ENCODE measurements at places on chromosomes 2 and 18.

DNA sequence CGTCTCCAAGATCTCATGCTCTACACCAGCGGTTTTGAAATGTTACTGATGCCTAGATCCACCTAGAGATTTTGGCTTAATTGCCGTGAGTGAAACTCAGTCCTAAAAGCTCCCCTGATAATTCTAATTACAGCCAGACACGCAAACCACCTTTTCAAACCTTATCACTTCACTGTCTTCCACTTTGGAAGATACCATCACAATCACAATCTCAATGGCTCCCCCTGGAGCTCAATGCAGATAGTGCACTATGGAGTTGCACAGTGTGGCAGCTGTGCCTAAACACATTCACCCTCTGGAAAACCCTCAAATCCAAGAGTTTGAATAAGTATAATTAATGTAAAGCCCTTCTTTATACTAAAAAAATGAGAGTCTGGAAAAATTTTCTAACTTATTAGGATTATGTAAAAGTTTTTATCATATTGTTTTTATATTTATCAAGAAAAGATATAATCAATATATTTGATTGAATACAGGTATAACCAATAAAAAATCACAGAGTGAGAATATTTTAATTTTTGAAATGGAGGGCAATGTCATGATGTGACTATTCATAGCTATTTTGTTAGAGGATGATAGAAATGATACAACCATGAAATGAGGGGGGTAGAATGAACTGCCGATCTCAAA, 102.9 kb upstream of the SLC8A1 start:
- H3K4me1 ChIP-seq = peaks cover 51% of the 10 kb centered on the region
- no peaks in the 10 kb centered on the region for H3K27me3 ChIP-seq
- H3K36me3 ChIP-seq = no peaks in the 10 kb centered on the region
- DNase-seq = peak; percentile 40

- no peak for DNase-seq
- H3K4me1 ChIP-seq = peaks cover 13% of the 10 kb centered on the region
- no peaks in the 10 kb centered on the region for H3K27me3 ChIP-seq
- no peak overlapping the region for H3K27ac ChIP-seq
Observed at GRCh38 chr2:151842830-151843690, 14.8 kb upstream of the ARL5A start.

- no peak overlapping the region for H3K4me3 ChIP-seq
- no peaks in the 10 kb centered on the region for H3K36me3 ChIP-seq
- no peak overlapping the region for H3K27ac ChIP-seq
Observed at GRCh38 chr2:20425371-20425881, 21.4 kb upstream of the RHOB start.

- H3K27me3 ChIP-seq = peaks cover 2% of the 10 kb centered on the region
- no peak overlapping the region for H3K27ac ChIP-seq
- H3K36me3 ChIP-seq = peaks cover 4% of the 10 kb centered on the region
- H3K4me1 ChIP-seq = peaks cover 8% of the 10 kb centered on the region
- H3K4me3 ChIP-seq = no peak overlapping the region
- DNase-seq = no peak
Observed at GRCh38 chr18:76981396-76981968, 151.1 kb downstream of the MBP start.

DNA sequence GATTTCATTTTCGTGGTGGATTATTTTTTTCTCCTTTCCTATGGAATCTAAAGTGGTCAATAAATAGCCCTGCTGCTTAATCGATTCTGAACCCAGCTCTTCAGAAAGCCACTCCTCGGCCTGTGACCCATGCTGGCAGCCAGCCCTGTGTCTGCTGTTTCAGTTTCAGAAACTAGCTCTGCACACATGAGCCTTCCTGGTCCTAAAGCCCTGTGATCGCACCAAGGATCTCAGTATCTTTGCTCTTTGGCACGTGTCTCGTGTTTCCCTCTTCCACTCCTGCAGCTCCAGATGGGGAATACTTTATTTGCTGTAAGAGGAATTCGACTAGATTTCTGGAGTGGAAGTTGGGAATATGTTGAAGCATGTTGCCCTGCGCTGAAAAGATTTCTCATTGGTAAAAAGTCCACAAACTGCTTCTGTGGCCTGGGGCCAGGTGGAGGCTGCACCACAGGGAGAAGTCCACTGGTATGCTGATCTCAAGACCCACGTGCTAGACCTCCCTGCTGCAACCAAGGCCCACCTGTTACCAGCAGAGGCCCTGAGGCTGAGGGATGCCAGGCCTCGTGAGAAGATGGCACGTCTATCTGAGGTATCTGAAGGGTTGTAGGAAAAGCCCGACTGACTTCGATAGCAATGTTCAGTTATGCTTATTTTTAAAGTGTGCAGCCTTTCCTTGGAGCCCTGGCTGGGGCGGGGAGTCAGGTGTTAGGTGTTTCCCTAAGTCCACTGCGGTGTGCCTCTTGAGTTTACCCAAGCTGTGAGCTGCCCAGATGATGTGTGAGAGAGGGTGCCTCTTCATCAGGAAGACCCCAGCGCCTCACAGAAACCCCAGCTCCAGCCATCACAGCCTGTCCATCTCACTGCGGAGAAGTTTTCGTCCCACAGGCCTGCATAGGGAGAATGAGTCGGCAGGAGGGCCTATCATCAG, 33.6 kb upstream of the CELF4 start:
- H3K4me1 ChIP-seq = no peaks in the 10 kb centered on the region
- no peak overlapping the region for H3K4me3 ChIP-seq
- no peaks in the 10 kb centered on the region for H3K36me3 ChIP-seq
- no peak overlapping the region for H3K27ac ChIP-seq

GRCh38 chr18:5463390-5463789, 80.4 kb downstream of the EPB41L3 start:
- H3K27me3 ChIP-seq = no peaks in the 10 kb centered on the region
- H3K27ac ChIP-seq = peak overlapping the region; percentile 51
- H3K36me3 ChIP-seq = no peaks in the 10 kb centered on the region
- no peak for DNase-seq
- H3K4me1 ChIP-seq = peaks cover 46% of the 10 kb centered on the region

DNA sequence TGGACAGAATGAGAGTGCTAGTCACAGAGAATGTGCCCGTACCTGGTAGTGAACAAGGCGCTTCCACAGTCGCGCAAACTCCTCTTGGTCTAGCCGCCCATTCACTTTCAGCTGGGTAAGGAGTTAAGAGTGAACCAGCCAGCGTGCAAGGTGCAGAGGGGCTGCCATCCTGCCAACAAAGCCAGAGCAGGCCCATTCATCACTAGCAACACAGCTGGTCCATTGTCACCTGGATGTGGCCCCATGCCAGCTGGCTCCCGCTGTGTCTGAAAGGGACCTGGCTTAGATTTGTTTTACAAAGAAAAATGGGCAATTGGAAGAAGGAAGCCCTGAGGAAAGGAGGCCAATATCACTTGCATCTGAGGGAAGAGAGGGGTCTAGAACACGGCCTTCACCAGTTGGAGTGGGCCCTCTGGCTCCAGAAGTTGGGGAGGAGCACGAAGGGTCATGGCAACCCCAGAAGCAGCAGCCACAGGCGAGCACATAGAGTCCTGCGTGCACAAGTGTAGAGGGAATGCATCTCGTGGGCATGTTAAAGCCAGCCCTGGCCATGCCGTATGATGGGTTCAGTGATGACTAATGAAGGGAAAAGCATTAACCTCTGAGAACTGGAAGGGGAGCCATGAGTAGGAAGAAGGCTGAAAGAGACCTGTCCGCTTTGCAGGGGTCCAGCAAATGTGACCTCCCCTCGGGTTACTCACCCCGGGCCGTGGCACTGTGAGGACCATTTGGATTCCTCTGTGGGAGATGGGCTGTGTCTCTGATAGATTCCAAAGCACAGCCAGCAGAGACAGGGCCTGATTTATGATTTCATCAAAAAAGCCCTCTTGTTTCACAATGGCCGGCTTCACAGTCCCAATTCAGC, 70.6 kb downstream of the CAPN13 start:
- H3K4me1 ChIP-seq = no peaks in the 10 kb centered on the region
- H3K27ac ChIP-seq = no peak overlapping the region
- H3K36me3 ChIP-seq = no peaks in the 10 kb centered on the region
- H3K4me3 ChIP-seq = no peak overlapping the region

DNA sequence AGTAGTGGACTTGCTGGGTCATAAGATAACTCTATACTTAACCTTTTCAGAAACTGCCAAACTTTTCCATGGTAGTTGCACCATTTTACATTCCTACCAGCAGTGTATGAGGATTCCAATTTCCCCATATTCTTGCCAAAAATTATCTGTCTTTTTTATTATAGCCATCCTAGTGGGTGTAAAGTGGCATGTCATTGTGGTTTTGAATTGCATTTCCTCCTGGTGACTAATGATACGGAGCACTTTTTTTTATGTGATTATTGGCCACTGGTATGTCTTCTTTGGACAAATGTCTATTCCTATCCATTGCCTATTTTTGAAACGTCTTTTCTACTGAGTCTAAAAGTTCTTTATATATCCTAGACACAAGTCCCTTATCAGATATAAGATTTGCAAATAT, 44.3 kb downstream of the CACNB4 start:
- H3K4me1 ChIP-seq = peaks cover 3% of the 10 kb centered on the region
- no peak overlapping the region for H3K27ac ChIP-seq
- peaks cover 3% of the 10 kb centered on the region for H3K27me3 ChIP-seq
- no peak for DNase-seq

GRCh38 chr2:71800851-71801250, 346.8 kb downstream of the CYP26B1 start:
- H3K27ac ChIP-seq = peak overlapping the region; percentile 23
- H3K4me3 ChIP-seq = no peak overlapping the region
- H3K36me3 ChIP-seq = no peaks in the 10 kb centered on the region
- peaks cover 38% of the 10 kb centered on the region for H3K4me1 ChIP-seq
- H3K27me3 ChIP-seq = no peaks in the 10 kb centered on the region

DNA sequence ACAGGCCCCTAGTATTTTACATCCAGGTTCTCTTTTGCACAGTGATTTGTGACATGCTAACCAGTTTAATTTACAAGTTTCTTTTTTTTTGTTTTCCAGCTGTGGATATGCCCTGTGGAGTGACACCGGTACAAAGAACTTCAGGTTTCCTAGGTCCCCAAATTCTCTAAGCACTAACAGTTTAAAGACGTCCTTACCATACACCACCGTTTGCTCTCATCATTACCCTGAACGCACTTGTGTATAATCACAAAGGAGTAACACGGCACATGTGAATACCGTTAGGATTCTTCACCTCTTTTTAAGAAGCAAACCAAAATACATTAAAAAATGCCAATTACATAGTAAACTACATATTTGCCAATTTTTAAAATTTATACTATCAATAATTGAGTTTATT, 853 bp downstream of the LANCL1 start:
- no peaks in the 10 kb centered on the region for H3K27me3 ChIP-seq
- no peak for DNase-seq
- peaks cover 17% of the 10 kb centered on the region for H3K4me1 ChIP-seq
- peaks cover 21% of the 10 kb centered on the region for H3K36me3 ChIP-seq
- H3K4me3 ChIP-seq = peak overlapping the region; percentile 55

- no peak overlapping the region for H3K4me3 ChIP-seq
- H3K27me3 ChIP-seq = no peaks in the 10 kb centered on the region
- DNase-seq = no peak
- peaks cover 4% of the 10 kb centered on the region for H3K4me1 ChIP-seq
- H3K27ac ChIP-seq = no peak overlapping the region
Observed at GRCh38 chr2:141499123-141499522, 631.7 kb downstream of the LRP1B start.

- H3K27me3 ChIP-seq = no peaks in the 10 kb centered on the region
- no peak for DNase-seq
- no peak overlapping the region for H3K4me3 ChIP-seq
- H3K27ac ChIP-seq = no peak overlapping the region
- H3K4me1 ChIP-seq = peaks cover 6% of the 10 kb centered on the region
- H3K36me3 ChIP-seq = no peaks in the 10 kb centered on the region
Observed at GRCh38 chr18:69949538-69949936, 1.9 kb upstream of the CD226 start.

DNA sequence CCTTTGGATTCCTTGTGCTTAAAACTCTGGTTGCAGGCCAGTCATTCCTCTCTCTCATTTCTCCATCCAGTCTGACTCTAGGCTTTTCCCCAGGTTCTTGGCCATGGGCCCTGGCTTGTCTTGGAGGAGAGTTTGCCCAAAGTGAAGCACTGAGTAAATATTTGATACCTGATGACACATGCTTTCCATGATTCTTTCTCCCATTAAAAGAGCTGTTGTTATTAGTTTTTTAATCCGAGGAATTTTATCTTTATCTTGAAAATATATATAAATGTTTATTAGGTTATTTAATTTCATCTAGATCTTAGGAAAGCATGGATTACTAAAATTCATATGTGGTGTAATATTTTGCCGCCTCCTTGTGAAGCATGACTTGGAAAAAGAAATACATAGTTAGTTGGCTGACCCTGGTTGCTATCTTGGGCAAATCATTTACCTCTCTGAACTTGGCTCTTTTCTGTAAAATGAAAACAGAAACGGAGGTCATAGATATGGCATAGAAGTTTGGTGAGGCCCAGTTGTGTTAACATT, 650.1 kb downstream of the SLC4A3 start:
- no peaks in the 10 kb centered on the region for H3K36me3 ChIP-seq
- H3K4me3 ChIP-seq = no peak overlapping the region
- H3K27ac ChIP-seq = peak overlapping the region; percentile 35
- no peak for DNase-seq
- no peaks in the 10 kb centered on the region for H3K27me3 ChIP-seq

DNA sequence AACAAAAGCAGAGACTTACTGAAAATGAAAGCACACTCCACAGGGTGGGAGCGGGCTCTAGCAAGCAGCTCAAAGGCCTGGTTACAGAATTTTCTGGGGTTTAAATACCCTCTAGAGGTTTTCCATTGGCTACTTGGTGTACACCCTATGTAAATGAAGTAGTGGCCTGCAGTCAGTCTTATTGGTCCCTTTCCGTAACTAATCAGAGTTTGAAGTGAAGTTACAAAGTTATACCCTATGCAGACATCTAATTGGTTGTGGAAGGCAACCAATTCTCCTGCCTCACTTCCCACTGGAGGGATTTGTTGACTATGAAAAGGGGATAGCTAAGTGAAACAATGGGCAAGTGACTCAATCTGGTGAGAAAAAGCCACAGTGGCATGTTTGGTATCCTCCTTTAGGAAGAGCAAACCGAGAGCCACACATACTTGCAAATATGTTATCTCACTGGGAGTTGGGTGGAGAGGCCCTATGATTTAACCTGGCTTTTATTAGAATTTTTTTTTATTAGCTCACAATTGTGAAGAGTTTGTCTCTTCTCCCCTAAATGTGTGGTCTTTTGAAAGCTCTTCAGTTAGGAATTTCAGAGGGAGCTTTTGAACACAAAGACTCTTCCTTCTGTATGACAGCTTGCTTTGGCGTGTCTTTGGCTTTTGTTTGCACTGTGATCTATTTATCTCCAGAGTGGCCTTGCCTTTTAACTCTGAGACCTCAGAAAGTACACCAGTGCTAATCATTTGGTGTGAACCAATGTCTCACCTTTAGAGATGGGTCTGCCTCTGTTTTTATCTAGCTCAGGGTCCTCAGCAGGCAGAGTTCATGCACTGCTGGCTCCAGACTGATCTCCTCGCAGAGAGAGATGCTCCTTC, 69.6 kb downstream of the MAP4K4 start:
- DNase-seq = no peak
- H3K36me3 ChIP-seq = no peaks in the 10 kb centered on the region
- H3K27me3 ChIP-seq = no peaks in the 10 kb centered on the region
- peak overlapping the region; percentile 78 for H3K27ac ChIP-seq

- peaks cover 29% of the 10 kb centered on the region for H3K4me1 ChIP-seq
- peak overlapping the region; percentile 35 for H3K4me3 ChIP-seq
- H3K27ac ChIP-seq = no peak overlapping the region
- H3K36me3 ChIP-seq = peaks cover 11% of the 10 kb centered on the region
- H3K27me3 ChIP-seq = no peaks in the 10 kb centered on the region
Observed at GRCh38 chr2:217980036-217980435, 22.8 kb downstream of the TNS1 start.

Measured in mesothelial cell of epicardium (in vitro differentiated cells).